ENCODE measurements at places on chromosomes 12 and 14.

- DNase-seq, result no peak
- no peaks in the 10 kb centered on the region for H3K4me1 ChIP-seq
- H3K4me3 ChIP-seq, result no peak overlapping the region
- no peak overlapping the region for H3K27ac ChIP-seq
- H3K27me3 ChIP-seq, result no peaks in the 10 kb centered on the region
Observed at GRCh38 chr12:30732954-30733637, 21.7 kb downstream of the CAPRIN2 start.

DNA sequence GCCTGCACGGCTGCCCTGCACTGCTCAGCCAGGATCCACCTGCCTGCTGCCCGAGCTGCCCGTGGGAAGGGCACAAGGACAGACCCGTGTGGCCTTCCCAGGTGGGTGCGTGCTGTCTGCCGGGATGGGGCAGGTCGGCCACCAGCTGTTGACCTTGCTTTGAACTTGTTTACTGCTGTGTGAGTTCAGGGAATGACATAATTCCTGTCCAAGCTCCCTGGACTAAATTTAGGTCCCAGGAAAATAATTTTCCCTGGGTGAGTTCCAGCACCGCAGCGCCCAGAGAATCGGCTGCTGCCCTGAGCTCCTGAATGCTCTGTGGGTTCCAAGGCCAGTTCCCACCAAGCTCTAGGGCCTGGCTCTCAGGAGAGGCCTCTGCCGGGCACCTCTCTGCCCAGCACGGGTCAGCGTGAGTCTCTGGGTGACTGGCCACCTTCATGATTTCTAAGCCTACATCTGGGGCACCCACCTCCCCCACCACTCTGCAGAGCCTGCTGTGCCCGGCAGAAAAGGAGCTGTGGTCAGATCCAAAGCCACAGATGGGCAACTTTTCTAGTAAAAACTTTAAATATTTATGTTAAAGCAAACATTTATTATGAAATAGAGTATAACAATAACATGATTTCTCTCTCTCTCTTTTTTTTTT is 27.2 kb upstream of the MLXIP start:
- no peak overlapping the region for H3K27ac ChIP-seq
- no peak overlapping the region for H3K4me3 ChIP-seq
- peaks cover 2% of the 10 kb centered on the region for H3K4me1 ChIP-seq
- H3K27me3 ChIP-seq, result no peaks in the 10 kb centered on the region
- DNase-seq, result no peak
- no peaks in the 10 kb centered on the region for H3K36me3 ChIP-seq

DNA sequence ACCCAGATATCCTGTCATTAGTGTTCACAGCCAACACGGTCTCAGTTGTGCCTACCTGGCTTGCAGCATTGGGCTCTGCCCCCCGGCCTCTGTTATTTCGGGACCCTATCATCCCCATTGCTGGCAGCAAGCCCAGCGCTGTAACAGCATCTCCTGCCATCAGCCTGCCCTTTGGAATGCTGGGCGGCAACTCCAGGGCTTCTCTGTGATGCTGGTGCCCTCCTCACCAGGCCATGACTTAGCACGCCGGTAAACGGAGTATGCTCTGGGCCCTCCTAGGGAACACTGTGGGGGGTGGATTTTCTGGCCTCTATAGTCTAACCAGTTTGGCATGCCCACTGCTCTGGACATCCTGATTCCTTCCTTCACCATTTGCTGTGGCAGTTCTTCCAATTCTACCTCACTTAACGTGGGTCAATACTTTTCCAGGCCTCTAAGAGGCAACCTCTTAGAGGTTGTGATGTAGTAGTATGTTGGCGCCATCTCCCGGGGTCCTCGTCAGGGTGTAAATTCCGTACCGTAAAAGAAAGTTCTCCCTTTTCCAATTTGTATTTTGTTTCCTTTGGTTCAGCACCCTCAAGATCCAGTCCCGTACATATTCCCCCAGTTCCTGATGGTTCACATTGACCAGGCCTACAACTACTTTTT is 80.0 kb downstream of the SINHCAF start:
- no peak overlapping the region for H3K4me3 ChIP-seq
- DNase-seq, result no peak
- H3K4me1 ChIP-seq, result no peaks in the 10 kb centered on the region
- H3K27me3 ChIP-seq, result peaks cover 2% of the 10 kb centered on the region
- no peak overlapping the region for H3K27ac ChIP-seq

DNA sequence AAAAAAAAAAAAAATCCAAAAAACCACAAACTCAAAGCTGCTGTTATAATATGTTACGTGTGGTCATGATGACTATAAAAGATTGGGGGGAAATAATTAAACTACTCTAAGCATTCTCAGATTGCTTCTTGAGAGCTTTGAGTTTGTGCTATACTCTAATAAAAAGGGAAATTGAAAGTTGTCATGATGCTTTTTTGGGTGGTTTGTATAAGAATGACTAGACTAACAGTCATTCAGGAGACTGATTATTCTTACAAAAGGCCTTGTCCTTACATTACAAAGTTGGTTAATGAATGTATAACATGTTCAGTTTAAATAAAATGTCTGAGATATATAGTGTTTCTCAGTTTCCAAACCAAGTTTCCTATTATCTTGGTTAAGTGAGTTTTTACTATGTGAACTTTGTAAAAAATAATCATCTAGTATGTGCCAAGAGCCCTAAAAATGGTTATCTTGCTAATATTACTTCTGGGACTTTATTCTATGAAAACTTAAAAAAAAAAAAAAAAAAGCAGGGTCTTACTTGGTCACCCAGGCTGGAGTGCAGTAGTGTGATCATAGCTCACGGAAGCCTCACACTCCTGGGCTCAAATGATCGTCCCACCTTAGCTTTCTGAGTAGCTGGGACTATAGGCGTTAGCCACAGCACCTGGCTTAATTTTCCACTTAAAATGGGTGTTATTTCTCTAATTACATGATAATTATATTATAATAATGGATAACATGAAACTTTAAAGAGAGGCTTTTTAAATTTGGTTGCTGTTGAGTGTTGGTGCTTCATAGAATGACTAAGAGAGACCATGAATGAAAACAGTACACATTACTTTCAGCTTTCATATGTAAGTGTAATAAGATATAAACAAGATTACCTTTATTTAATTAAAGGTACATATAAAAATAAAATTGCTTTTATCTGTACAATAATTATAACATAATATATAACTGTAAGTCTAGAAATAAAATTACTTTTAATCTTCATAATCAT is 459.6 kb upstream of the RGS6 start:
- H3K36me3 ChIP-seq, result peaks cover 52% of the 10 kb centered on the region
- no peak for DNase-seq
- H3K27me3 ChIP-seq, result no peaks in the 10 kb centered on the region

DNA sequence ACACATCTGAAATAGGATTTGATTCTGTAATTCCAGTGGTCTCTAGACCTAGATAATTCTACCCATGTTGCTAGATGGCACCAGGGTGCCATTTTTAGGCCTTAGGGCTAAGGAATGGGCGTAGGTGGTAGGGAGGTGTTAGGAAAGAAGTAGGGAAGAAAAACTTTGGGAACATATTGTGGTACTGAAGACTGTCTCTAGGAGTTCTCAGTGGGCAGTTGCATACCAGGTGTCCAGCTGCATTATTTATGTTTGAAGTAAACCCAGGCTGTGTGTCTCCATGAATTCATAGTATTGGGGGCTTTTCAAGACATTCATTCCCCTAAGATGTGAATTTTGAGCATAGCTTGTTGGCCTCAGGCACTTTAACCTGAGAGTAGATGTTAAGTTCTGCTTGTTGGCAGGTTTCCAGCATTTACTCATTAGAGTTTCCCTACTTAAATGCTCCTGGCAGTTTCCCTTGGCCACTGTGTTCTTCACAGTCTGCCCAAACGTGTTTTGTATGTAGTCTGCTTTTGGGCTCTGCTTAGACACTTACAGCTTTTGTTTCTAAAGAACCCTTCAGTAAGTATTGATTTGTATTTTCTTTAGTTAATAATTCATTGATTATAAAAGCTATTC is 31.5 kb upstream of the CCT2 start:
- H3K27me3 ChIP-seq, result no peaks in the 10 kb centered on the region
- no peak overlapping the region for H3K27ac ChIP-seq
- no peaks in the 10 kb centered on the region for H3K36me3 ChIP-seq
- DNase-seq, result no peak

DNA sequence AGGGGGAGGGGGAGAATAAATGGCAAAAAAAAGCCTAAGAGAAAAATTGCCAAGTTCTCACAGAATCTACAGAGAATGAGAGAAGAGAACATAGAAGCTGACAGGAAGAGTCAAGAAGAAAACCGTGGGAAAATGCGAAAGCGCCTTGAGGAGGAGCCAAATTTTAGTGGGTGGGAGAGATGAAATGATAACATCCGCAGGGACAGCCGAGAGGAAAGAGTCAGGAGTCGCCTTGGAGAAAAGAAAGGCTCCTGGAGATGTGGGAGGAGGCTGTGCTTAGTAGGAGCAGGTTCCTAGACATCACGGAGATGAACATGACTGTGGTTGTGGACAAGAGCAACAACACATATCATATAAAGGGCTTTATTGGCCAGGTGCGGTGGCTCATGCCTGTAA is 49.4 kb downstream of the PHLDA1 start:
- H3K4me3 ChIP-seq, result no peak overlapping the region
- no peak overlapping the region for H3K27ac ChIP-seq
- peaks cover 74% of the 10 kb centered on the region for H3K4me1 ChIP-seq
- H3K36me3 ChIP-seq, result no peaks in the 10 kb centered on the region
- H3K27me3 ChIP-seq, result no peaks in the 10 kb centered on the region

GRCh38 chr12:126247936-126248335 is 1182.7 kb downstream of the AACS start:
- no peaks in the 10 kb centered on the region for H3K36me3 ChIP-seq
- no peak overlapping the region for H3K4me3 ChIP-seq
- no peak for DNase-seq
- no peaks in the 10 kb centered on the region for H3K27me3 ChIP-seq

GRCh38 chr14:79432640-79433039 is 778.7 kb downstream of the DIO2 start:
- no peak overlapping the region for H3K4me3 ChIP-seq
- no peak overlapping the region for H3K27ac ChIP-seq
- H3K4me1 ChIP-seq, result no peaks in the 10 kb centered on the region
- H3K27me3 ChIP-seq, result no peaks in the 10 kb centered on the region
- H3K36me3 ChIP-seq, result no peaks in the 10 kb centered on the region

DNA sequence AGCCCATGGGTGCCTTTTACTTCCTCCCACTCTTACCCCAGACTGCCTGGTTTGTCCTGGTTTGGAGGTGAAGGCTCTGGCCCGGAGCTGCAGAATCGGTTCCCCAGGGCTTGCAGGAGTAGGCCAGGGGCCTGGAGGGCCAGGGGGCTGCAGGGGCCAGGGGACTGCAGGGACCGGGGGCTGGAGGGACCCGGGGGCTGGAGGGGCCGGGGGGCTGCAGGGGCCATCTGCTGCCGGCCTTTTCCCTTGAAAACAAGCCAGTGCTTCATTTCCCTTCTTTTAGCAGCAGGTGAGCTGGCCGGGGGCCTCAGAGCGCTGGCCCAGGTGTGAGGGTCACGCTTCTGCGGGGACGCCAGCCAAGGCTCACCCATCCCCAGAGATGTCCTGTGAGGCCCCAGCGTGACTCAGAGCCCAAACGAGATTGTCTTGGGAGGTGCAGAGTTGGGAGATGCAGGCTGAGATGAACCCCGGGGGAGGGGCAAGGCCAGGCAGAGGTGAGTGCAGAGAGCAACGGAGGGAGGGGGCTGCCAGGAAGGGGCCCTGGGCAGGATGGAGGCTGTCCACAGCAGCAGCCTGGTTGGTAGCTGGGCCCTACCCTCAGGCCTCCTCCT is 154.9 kb downstream of the KIF26A start:
- H3K36me3 ChIP-seq, result no peaks in the 10 kb centered on the region
- no peaks in the 10 kb centered on the region for H3K4me1 ChIP-seq
- DNase-seq, result no peak

- H3K4me1 ChIP-seq, result peaks cover 9% of the 10 kb centered on the region
- no peak for DNase-seq
- H3K27me3 ChIP-seq, result no peaks in the 10 kb centered on the region
- H3K4me3 ChIP-seq, result no peak overlapping the region
Observed at GRCh38 chr12:48946205-48946604, 11.1 kb downstream of the ARF3 start.

DNA sequence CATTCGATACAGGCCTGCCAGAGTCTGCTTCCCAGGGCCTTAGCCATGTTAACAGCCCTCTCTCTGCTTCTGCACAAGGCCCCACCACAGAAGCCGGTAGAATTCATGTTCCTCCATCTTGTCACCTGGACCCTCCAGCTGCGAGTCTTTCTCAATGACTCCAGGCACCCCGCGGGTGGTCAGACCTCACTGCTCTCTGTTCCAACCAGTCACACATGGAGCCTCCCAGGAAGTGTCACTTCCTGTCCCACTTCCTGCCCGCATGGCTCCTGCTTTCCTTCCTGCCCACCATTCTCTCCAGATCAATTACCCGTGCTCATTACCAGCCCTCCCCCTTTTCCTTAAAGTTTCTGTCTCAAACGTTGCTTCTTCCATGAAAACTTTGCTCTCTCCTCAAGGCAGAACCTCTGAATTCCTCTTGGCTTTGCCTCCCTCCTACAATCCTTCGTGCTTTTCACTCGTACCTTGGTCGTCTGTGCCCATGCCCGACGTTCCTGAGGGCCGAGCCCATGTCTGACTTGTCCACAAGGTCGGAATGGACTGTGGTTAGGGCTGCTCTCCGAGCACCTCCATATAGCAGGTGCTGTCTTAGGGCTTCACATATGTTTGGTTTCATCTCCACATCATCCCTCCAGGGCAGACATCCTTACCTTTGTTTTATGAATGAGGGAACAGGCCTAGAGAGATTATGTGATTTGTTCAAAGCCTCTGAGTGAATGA is 172.1 kb downstream of the TSPAN9 start:
- H3K4me1 ChIP-seq, result peaks cover 6% of the 10 kb centered on the region
- no peak for DNase-seq
- H3K4me3 ChIP-seq, result no peak overlapping the region
- H3K27me3 ChIP-seq, result no peaks in the 10 kb centered on the region
- H3K27ac ChIP-seq, result no peak overlapping the region

Measured in activated T-helper 2 cell treated with anti-CD3 and anti-CD28 coated beads, Interferon-gamma antibody, Interleukin-2, Interleukin-4, amounts not matched to agents 10 μg/mL and 5 μg/mL and 100 μg/mL, durations not matched to agents 14 hours and 24 hours and 36 hours (primary cell).